CD4-positive, alpha-beta memory T cell (primary cell): ENCODE measurements at places on chromosomes 7 and 10.

- DNase-seq, result no peak
Measured at GRCh38 chr7:151506901-151507382, 12.8 kb downstream of the RHEB start.

GRCh38 chr7:137636376-137636775, 210.4 kb downstream of the DGKI start:
- no peak for DNase-seq

DNA sequence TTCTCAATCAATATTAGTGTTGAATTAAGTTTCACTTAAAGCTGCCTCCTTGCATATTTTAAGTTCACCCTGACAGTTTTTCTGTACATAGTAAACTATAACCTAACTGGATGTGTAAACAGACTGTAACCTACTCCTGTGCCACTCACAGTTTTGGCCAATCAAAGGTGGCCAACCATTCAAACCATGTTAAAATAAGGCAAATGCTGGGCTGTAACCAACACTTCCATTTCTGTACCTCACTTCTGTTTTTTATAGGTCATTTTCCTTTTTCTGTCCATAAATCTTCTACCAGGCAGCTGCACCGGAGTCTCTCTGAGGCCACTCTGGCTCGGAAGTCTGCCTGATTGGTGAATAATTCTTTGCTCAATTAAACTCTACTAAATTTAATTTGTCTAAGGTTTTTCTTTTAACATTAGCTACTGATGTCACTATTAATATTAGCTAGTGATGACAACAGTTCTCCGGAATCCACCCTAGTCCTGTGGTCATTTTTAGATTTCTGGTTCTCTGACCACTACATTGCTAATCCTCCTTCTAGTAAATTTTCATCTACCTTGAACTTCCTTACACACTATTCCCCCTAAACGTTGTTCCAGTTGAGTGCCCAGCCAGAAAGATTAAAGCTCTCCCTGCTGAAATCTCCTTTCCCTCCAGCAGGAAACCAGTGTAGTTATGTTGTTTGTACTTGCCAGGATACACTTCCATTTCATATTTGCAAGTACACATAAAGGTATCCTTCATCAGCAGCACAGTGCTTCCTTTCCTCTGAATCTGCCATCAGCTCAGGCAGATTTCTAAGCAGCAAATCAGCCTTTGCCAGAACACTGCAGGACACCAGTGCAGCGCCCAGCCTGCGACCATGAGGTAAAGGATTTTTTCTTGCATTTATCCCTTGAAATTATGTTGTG, 18.6 kb upstream of the IFIT2 start:
- DNase-seq, result no peak

DNA sequence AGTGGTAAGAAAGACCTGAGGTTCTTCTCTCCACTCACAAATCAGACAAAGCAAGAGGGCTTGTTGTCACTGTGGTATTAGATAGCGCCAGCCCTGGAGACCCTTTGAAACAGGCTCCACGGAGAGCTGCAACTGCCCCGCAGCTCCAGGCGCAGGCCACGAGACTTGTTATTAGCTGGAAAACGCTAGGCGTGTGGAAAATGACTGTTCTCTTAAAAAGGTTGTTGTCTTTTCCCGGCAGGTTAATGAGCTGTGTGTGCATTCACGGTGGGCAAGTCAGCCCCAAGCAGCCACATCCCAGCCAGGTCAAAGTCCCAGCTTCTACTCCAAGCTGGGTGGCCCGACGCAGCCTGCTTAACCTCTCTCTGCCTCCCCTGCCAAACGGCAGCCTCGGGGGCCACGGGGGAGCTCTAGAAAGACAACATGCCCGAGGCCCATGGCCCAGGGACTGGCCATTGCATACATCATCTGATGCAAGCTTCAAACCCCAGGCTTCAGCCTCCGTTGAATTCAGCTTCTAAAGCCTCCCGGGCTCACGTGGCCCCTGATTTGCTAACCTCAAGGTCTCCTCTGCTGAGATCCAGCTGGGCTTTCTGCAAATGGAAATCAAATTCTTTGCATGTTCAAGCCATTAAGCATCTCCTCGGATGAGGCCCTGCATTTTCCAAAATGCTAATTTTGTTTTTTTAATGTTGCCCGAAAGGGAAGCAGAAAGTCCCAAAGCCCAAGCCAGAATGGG, 61.3 kb upstream of the DNAAF5 start:
- DNase-seq, result no peak

GRCh38 chr7:12788171-12788570, 100.7 kb downstream of the ARL4A start:
- no peak for DNase-seq

DNA sequence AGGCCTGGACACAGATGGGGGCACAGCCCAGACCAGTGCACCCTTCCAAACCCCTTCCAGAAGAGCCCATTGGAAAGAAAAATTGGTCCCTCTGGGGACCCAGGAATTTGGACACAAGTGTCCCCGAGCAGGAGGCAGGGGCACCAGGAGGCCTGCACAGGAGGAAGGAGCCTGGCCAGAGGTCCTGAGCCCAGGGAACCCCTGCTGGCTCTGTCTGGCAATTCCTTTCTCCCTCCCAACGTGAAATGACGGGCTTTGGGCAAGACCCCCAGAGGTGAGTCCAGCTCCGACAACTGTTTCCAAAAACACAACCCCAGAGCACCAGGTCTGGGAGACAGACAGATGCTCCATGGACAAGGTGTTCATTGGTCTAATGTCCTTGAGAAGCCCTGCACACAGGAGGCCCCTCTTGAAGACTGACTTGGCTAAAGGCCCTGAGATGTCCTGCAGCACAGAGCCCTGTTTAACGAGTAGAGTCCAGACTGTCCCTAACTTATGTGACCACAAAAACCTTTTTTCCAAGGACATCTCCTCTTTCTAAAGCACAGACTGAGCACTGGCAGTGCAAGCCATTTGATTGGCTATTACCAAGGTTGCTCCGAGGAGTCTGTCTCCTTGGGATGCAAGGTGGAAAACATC, 150.7 kb downstream of the OAT start:
- no peak for DNase-seq

DNA sequence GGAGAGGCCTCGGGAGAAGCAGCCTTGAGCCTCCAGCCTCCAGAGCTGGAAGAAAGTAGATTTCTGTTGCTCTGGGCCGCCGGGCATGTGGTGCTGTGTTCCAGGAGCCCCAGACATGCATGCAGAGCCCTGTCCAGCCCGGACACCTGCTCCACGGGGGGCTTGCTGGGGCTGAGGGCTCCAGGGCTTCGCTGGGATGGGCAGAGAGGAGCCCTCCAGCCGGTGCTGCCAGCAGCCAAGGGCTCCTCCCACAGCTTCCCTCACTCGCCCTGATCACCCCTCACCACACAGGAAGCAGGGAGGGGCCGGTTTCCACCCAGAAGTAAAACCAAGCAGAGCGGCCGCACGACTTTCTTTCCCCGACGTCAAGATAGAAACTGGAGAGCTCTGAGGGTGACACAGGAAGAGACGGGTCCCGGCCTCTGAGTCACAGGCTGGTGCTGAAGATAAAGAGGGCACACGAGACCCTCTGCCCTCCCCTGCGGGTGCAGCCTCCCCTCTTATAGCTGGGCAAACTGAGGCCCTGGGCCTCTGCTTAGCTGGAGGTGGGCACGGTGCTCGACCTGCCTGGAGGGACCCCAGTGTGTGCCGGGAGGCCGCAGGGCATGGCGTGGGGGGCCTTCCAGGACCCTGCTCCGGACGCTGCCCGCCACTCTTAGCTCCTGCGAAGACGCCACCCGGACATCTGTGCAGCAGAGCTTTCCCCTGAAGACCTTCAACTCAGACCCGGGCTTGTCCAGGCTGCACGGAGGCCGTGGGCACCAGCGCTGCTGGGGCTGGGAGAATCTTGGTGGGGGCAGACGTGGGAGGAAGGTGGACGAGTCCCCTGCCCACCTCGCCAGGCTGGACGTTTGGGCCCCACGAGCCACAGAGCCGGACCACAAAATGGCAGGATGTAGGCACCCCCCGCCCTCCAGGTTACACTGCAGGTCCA, 31.1 kb downstream of the ADAP1 start:
- DNase-seq, result peak; percentile 90

- DNase-seq, result no peak
Measured at GRCh38 chr7:38858259-38858884, 50.6 kb downstream of the VPS41 start.

GRCh38 chr10:122827302-122827701, 18.4 kb downstream of the CUZD1 start:
- no peak for DNase-seq

- no peak for DNase-seq
Measured at GRCh38 chr7:110142939-110143526, 947.9 kb upstream of the LRRN3 start.

DNA sequence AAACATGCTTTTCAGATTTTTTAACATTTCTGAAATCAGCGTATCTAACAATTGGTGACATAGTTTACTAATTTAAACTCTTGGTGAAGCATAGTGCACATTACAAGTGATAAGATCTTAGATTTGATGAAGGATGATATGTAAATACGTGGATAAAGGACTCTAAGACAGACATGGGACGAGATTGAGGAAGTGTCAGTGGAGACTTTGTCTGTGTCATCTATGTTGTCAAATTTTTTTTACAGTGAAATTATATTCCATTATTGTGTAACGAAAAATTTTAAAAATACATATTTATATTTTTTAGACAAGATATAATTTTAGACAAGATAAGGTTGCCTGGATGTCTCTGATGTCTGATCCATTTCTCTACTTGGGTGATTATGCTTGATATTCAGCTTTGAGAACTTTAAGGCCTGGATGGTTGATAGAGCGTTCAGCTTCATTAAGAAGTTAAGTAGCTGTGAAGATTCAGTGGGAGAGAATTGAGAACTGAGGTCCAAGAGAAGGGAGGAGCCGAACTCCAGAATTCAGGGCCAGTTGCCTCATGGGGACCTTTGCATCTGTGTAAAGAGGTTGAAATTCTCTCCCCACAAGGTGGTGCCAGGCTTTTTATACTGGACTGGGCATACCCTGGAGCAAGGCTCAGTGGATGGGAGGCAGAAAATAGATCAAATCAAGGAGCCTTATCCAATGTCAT, 62.7 kb downstream of the KAT6B start:
- DNase-seq, result no peak
